ENCODE measurements at places on chromosomes 6 and 20.

GRCh38 chr20:46523108-46523507, 9.7 kb upstream of the ZNF334 start:
- no peak for DNase-seq

GRCh38 chr20:22826306-22827230, 208.5 kb upstream of the SSTR4 start:
- no peak for DNase-seq

GRCh38 chr6:108453601-108454185, 107.0 kb upstream of the FOXO3 start:
- DNase-seq = no peak

- DNase-seq = peak; percentile 13
These were observed 897 bp downstream of the RANBP9 start for GRCh38 chr6:13710552-13711323.

- no peak for DNase-seq
These were observed 42.6 kb upstream of the IFNGR1 start for GRCh38 chr6:137261761-137262160.

GRCh38 chr6:113565306-113565705, 291.8 kb upstream of the MARCKS start:
- DNase-seq = no peak

- DNase-seq = no peak
These were observed 1.9 kb upstream of the TMEM242 start for GRCh38 chr6:157325069-157325805.

GRCh38 chr6:40705354-40705753, 118.2 kb upstream of the LRFN2 start:
- no peak for DNase-seq

DNA sequence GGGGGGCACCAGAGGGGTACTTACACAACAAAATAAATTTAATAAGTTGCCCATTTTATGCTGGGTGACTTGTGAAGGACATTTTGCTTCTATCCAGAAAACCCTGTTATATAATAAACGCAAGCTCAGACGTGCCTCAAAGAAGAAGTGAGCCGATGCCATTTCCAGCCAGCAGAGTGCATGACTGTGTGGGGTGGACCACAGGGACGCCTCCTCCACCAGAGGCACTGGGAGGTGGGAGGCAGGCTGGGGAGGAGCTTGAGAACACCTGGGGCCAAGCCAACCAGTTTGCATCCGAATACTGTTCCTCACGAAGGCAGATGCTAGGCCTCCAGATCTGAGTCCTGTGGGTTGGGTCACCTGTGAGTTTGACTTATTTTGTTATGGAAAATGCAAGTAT, 363.8 kb downstream of the RNGTT start:
- no peak for DNase-seq

DNA sequence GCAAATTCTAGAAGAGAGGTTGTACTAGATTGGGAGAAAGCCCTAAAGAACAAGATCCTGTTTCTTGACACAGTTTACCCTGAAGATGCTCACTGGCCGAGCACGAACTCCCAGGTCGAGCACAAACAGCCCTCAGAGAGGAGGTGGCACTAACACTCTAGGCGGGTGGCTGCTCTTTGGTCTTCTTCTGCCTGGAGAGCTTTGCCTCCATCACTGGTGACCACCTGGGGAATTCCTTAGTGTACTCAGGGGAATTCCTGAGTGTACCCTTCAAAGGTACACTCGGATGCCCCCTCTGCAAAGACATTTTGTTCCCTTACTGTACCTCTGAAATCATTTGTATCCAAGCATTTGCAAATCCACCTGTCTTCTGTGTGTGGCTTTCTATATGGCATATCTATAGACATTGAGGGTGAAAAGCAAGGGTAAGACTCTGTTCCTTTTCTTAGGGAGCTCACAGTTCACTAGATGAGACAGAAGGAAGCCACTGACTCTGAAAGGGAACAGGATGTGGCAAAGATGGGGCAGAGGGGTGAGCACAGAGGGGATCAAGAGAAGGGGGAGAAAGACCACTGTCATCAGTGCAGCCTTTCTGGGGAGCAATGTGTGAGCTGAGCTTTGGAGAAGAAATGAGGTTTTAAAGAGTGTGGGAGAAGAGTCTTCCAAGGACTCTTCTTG, 169.8 kb upstream of the PROKR2 start:
- DNase-seq = no peak

- DNase-seq = no peak
These were observed 154.5 kb upstream of the SCGN start for GRCh38 chr6:25497383-25498040.

DNA sequence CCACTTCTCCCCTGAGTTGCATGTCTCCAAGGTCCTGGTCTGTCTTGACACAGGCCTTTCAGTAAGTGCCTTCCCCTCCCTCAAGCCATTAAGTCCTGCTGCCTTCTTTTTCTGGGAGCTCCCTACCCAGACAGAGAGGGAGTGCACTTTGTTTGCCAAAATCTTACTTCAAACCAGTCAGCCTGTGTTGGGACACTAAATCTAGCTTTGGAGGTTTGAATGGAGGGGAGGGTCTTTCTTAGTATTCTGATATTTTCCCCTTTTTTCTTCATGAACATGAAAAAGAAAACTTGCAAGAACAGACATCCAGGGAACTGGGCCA, 170.7 kb upstream of the PMEPA1 start:
- DNase-seq = no peak

DNA sequence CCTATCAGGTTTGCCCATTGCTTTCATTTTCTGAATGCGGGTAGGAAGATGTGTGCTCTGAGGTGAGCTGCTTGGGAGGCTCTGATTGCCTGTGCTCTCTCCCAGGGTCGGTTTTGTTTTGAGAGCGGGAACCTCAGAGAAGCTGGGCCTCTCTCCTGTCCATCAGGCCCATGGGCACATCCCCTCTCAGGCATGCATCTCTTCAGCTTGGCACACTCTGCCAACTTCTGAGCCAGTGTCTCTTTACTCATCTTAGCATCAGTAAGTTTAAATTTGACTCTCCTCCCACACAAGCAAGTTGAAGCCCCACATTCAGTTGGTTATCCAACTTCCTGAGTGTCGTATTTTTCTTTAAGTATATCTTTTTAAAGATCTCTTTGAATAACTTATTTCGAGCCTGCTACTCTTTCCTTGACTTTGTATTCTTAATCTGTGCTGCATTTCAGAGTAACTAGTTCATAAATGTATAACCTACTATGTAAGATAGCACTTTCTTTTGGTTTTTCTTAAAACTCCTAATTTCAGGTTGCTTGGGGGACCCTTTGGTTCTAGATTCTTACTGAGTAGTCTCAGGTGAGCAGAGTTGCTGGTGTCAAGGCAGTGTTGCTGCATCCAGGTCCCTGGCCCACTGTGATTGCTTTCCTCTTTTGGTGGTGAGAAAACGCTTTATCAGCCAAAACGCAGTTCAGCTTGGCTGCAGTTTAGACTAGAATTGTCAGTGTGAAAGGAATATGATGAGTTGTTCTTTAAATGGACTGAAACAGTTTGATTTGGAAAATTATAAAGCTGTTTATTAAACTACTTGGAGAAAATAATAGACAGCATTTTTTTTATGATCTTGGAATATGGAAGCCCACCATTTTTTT, 54.8 kb downstream of the SNX9 start:
- DNase-seq = no peak

DNA sequence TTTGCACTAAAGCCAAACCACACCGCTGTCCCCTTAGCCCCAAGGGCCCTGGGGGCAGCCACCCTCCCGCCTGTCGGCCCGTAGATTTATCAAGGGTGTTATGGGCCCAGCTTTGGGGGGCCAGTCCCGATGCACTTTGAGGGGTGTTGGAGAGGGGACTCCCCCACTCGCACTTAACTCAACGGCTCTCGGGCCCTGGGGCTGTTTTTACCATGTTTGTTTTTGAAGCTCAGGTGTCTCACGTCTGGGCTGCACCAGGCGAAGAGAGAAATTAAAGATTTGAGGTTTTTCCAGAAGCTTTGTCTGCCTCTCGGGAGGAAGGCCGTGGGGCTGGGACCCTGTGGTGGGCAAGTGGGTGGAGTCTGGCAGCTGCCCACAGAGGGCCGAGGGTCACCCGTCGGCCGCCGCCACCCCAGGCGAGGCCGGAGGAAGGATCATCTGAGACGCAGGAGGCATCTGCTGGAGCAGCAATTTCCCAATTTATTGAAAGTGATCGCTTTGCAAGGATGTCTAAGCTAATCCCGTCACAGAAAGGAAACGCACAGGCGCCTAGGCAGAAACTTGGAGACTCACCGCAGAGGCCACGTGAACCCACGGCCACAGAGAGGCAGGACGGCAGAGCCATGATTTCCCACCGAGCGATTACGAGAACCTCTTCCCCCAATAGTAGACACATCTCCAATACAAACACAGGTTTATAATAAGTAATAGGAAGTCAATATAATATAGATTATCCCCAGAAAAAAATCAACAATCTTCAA, 3.8 kb downstream of the SLC2A4RG start:
- no peak for DNase-seq

DNA sequence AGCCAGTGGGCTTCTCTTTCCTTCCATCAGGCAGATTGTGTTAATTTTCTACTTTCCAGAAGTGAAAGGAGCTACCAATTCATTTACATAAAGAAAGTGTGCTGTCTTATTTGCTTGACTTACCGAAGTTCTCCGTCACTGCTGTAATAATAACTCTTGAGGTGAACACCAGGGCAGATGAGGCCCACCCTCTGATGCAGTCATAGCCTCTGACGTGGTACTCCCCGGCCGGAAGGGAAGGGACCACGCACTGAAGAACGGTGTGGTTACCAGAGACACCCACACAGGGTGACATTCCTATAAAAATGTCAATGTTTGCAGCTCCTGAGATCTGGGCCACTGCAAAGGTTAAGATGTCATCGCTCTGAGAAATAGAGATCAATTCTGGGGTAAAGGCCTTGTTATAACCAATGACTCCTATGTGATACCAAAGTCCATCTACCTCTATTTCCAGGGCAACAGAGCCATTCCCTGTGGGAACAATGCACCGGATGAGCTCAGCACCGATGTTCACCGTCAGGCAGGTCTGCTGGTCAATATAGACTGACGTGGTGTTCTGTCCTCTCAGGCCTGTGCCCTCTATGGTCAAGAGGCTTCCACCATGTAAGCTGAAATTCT, 62.9 kb downstream of the PKHD1 start:
- DNase-seq = no peak

GRCh38 chr6:22670605-22671004, 101.2 kb downstream of the HDGFL1 start:
- DNase-seq = no peak

DNA sequence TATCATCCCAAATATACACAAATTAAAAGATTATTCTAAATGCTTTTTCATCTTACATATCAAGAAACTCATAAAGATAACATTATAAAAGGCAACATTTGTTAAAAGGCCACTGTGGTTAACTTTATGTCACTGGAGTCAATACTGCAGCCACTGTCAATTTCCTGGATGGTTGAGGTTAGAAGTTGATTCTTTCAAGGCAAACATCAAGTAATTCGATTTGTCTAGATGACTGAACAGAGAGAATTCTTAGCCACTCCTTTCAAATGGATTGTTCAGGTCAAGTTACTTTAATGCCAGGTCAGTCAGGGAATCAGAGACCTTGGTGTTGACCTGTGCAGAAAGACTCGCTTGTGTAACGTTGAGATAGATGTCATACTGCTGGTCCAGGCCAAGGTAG, 44.4 kb upstream of the SIM1 start:
- DNase-seq = no peak

DNA sequence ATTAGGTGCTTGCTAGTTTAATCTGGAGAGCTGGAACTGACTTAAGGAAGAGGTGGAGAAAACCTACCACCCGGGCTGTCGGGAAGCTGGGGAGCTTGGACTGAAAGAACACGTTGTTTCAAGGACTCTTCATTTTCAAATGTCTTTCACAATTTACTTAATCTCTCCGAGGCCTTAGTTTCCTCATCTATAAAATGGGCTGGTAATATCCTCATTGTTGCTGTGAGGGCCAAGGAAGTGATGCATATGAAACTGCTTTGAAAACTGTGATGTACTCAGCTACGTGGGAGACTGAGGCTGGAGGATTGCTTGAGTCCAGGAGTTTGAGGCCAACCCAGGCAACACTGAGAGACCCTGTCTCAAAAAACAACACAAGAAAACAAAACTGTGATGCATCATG, 36.7 kb upstream of the NKX2-2 start:
- no peak for DNase-seq

DNA sequence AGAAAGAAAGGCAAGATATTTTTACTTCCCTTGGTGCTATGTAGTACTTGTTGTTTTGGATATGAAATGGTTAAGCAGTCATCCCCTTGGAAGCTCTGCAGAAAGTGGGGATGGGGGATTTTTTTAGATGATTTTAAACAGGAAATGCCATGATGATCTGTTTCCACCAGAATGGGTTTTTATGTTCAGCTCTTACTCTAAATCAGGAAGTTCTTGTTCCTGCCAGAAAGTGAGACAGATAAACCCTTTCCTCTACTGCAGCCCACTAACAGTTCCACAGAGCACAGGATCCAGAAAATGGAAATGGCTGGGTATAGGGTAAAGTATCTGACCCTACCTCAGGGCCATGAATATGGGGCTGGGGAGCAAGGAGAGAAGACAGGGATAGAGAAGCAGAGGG, 32.1 kb upstream of the PPP1R3G start:
- DNase-seq = no peak

- DNase-seq = no peak
These were observed 220.3 kb upstream of the LRFN2 start for GRCh38 chr6:40807484-40807883.

DNA sequence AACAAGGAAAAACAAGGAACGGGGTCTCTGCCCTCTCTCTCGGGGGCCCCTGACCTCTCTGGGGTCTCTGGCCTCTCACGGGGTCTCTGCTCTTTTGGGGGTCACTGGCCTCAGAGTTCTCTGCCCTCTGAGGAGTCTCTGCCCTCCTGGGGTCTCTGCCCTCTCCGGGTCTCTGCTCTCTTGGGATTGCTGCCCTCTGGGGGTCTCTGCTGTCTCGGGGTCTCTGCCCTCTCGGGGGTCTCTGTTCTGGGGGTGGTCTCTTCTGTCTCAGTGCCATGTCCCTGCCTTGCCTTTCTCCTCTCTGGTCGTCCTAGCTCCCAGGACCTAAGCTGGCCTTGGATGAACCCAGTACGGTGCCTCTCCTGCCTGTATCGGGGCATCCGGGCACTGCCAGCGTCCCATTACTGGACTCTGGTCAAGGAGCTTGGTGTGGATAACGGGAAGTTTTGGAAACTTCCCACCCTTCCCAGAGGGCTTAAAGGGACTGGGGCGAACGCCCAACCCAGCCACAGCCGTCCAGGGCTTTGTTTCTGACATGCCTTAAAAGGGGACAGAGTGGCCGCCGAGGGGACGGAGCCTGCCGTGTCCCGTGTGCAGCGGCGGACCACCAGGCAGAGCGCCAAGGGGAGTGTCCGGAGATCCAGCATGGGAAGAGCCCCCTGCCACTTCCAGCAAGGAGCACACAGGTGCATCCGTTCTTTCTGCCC, 24.7 kb upstream of the MRGBP start:
- DNase-seq = no peak

DNA sequence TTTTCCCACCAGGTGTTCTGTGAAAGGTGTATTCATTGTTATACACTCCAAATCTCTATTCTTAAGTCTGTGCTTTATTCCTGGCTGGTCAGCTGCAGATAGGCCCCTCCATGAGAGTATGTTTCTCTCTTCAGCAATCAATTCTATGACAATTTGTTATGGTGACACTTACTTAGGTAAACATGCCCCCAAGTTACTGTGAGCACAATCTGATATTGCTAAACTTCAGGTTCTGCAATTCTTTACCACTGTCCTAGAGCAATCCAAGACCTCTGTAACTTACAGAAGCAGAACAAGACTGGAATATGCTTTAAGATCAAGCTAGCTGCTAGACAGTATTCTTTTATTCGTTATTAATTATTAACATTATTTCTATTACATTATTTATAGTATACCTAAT, 391.9 kb downstream of the FRK start:
- DNase-seq = no peak

- DNase-seq = no peak
These were observed 253.7 kb upstream of the RUNX2 start for GRCh38 chr6:45074439-45074838.

- DNase-seq = no peak
These were observed 92.0 kb downstream of the OLIG3 start for GRCh38 chr6:137402143-137402680.
